Upper lobe of left lung (tissue), 6 donors: ENCODE measurements at places on chromosomes 5 and 9. TPM values are rescaled to one million over a fixed set of nuclear protein-coding genes. Genes with fewer than 3 reads are reported as not detected.

GRCh38 chr5:14718778-14719177, 54.3 kb downstream of the OTULIN start:
- no peaks in the 10 kb centered on the region for H3K4me1 ChIP-seq
- H3K36me3 ChIP-seq = peaks cover 31% of the 10 kb centered on the region
- H3K27ac ChIP-seq = no peak overlapping the region
- no peak overlapping the region for H3K4me3 ChIP-seq

- H3K27ac ChIP-seq = no peak overlapping the region
- H3K27me3 ChIP-seq = peaks cover 5% of the 10 kb centered on the region
Measured at GRCh38 chr5:98768960-98769209, 4.6 kb upstream of the RGMB start.

- H3K27ac ChIP-seq = no peak overlapping the region
- H3K27me3 ChIP-seq = no peaks in the 10 kb centered on the region
- H3K36me3 ChIP-seq = no peaks in the 10 kb centered on the region
- peaks cover 48% of the 10 kb centered on the region for H3K4me1 ChIP-seq
- no peak overlapping the region for H3K4me3 ChIP-seq
Measured at GRCh38 chr5:65970481-65971367, 44.3 kb downstream of the ERBIN start.

DNA sequence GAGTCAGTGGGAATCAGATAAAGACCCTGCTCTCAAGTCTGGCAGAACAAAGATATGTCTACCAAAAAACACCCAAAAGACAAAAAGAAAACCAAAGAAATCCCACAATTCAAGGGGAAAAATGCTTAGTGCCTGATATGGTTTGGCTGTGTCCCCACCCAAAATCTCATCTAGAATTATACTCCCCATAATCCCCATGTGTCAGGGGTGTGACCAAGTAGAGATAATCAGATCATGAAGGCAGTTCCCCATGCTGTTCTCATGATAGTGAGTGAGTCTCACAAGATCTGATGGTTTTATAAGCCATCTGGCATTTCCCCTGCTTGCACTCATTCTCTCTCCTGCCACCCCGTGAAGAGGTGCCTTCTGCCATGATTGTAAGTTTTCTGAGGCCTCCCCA, 13.4 kb downstream of the FBXO10 start:
- no peaks in the 10 kb centered on the region for H3K27me3 ChIP-seq
- H3K4me1 ChIP-seq = no peaks in the 10 kb centered on the region
- no peak for DNase-seq
- H3K27ac ChIP-seq = no peak overlapping the region
- no peak overlapping the region for H3K4me3 ChIP-seq

DNA sequence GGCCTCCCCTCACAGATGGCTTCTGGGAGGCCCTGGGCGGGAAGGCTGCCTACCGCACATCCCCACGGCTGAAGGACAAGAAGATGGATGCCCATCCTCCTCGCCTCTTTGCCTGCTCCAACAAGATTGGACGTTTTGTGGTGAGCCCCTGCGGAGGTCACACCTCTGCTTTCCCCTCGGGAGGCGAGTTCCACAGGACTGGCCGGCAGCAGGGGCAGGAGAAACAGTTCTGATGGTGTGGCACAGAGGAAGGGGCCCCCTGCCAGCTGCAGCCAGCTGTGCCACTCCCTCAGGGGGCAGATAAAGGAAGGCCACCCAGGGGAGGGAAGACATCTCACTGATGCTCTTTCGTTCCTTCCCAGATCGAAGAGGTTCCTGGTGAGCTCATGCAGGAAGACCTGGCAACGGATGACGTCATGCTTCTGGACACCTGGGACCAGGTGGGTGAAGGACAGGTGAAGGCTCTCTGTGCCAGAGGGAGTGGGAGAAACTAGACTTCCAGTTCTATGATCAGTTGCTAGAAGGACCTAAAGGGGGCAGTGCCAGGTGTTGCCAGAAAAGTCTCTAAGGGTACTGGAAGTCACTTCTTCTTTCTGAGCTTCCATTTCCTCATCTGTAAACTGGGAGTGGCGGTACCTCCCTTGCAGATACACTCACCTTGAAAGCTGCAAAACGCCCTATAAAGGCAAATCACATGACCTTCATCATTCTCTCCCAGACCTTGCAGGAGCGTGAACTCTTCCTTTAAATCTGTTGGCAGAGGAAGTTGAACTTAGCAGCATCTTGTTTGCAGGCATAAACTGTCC, 41.0 kb downstream of the STOM start:
- peak overlapping the region; percentile 68 for H3K27ac ChIP-seq
- DNase-seq = no peak
- H3K27me3 ChIP-seq = no peaks in the 10 kb centered on the region
- no peak overlapping the region for H3K4me3 ChIP-seq
- peaks cover 36% of the 10 kb centered on the region for H3K36me3 ChIP-seq
- peaks cover 59% of the 10 kb centered on the region for H3K4me1 ChIP-seq

- H3K4me3 ChIP-seq = peak overlapping the region; percentile 96
- no peak for DNase-seq
- H3K4me1 ChIP-seq = peaks cover 20% of the 10 kb centered on the region
- no peak overlapping the region for H3K27ac ChIP-seq
- no peaks in the 10 kb centered on the region for H3K36me3 ChIP-seq
Measured at GRCh38 chr9:129109537-129109903, 1.1 kb downstream of the CRAT start.

GRCh38 chr5:72845889-72846288, 29.4 kb downstream of the TNPO1 start:
- no peak overlapping the region for H3K4me3 ChIP-seq
- H3K27ac ChIP-seq = no peak overlapping the region
- no peak for DNase-seq
- no peaks in the 10 kb centered on the region for H3K27me3 ChIP-seq
- H3K4me1 ChIP-seq = peaks cover 43% of the 10 kb centered on the region
- no peaks in the 10 kb centered on the region for H3K36me3 ChIP-seq

- no peak overlapping the region for H3K4me3 ChIP-seq
- no peak overlapping the region for H3K27ac ChIP-seq
- no peaks in the 10 kb centered on the region for H3K27me3 ChIP-seq
- H3K36me3 ChIP-seq = no peaks in the 10 kb centered on the region
Measured at GRCh38 chr5:143679777-143680176, 132.2 kb upstream of the HMHB1 start.

- H3K27ac ChIP-seq = peak overlapping the region; percentile 3
- H3K36me3 ChIP-seq = no peaks in the 10 kb centered on the region
- H3K4me3 ChIP-seq = no peak overlapping the region
- H3K27me3 ChIP-seq = no peaks in the 10 kb centered on the region
- no peak for DNase-seq
Measured at GRCh38 chr9:95055334-95055850, 262.1 kb downstream of the FANCC start.

RMRP gene
- 1,418 TPM for total RNA-seq
